ENCODE measurements at places on chromosomes 7 and 10.

- DNase-seq: no peak
Observed at GRCh38 chr10:82462910-82463551, 588.0 kb downstream of the NRG3 start.

- no peak for DNase-seq
Observed at GRCh38 chr10:103458720-103459119, at the start of gene CALHM1. Gene CALHM1 (minus strand): TSS chr10:103458900. CDS start chr10:103458751, 149 bp downstream.

- DNase-seq: no peak
Observed at GRCh38 chr10:118405928-118406327, 63.8 kb upstream of the FAM204A start.

GRCh38 chr7:114062810-114063209 lies 144.0 kb upstream of the PPP1R3A start:
- DNase-seq: no peak

DNA sequence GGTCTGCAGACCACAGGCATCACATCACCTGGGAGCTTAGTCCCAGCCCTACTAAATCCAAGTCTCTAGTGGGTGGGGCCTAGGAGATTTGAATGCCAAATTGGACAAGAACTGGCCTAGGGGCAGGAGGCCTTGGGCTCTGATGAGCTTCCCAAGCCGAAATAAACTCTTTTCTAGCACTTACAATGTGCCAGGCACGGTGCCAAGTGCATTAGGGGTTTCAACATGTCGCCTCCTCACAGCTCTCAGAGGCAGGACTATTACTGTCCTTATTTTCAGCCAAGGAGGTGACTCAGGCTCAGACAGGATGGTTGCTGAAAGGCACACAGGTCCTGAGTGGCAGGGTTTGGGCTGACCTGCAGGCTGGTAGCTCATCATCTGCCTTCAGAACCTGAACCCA lies 9.2 kb upstream of the CPA1 start:
- DNase-seq: no peak

- DNase-seq: no peak
Observed at GRCh38 chr7:103797647-103798307, 191.7 kb downstream of the RELN start.

- DNase-seq: no peak
Observed at GRCh38 chr10:104045151-104046089, 40.3 kb downstream of the COL17A1 start.

GRCh38 chr7:140230861-140231770 lies 54.3 kb upstream of the KDM7A start:
- no peak for DNase-seq

- DNase-seq: no peak
Observed at GRCh38 chr7:3200504-3200903, 100.5 kb upstream of the SDK1 start.

- no peak for DNase-seq
Observed at GRCh38 chr7:29372351-29373090, 177.9 kb downstream of the CHN2 start.

GRCh38 chr7:44307905-44308595 lies 17.3 kb downstream of the CAMK2B start:
- DNase-seq: no peak

GRCh38 chr10:70571636-70572439 lies 30.7 kb downstream of the PRF1 start:
- DNase-seq: no peak

GRCh38 chr7:37193087-37193774 lies 255.4 kb downstream of the ELMO1 start:
- DNase-seq: no peak

- DNase-seq: no peak
Observed at GRCh38 chr10:13944823-13945222, 358.1 kb downstream of the PRPF18 start.

DNA sequence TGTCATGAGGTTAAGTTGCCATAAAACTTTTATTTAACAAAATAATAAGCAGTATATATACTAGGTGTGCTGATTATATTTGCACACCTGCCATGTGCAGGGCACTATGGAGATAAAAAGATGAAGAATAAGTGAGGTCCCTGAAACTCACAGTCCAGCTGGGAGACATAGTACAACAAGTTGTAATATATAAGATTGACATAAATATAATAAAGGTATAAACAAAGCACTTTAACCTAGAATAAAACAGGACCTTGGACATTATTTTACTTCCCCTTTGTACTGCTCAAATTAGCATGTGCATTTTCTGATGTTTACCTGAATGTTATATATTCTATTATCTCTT lies 6.2 kb downstream of the STK17A start:
- DNase-seq: no peak

DNA sequence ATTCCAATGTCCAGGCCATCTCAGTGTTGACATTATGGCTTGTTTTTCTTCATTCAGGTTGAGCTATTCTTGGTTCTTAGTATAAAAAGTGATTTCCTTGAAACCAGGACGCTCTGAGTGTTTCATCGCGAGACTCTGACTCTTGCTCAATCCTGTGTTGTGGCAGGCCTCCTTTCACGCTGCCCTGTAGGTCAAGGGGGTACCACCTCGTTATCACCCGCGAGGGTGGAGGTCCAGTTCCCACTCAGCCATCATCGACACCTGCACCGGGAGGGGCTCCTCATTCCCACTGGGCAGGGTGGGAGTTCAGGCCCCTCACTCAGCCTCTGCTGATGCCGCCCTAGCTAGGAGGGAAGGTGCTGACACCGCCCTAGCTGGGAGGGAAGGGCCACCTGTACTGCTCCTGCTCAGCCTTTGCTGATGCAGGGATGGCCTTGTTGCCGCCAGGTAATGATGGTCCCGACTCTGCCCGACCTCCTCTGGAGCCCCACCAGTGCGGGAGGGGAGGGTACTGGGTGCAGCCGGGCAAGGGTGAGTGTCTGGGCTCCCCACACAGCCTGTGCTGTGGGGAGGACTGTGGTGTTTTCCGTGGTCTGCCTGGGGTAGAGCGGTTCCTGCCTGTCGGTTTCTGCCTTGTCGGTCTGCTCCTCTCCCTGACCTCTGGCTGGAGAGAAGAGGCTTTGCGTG lies 16.4 kb downstream of the IQCE start:
- no peak for DNase-seq

GRCh38 chr7:80428161-80429054 lies 83.5 kb downstream of the GNAT3 start:
- DNase-seq: no peak

- no peak for DNase-seq
Observed at GRCh38 chr7:128190051-128190647, 50.9 kb upstream of the LEP start.

DNA sequence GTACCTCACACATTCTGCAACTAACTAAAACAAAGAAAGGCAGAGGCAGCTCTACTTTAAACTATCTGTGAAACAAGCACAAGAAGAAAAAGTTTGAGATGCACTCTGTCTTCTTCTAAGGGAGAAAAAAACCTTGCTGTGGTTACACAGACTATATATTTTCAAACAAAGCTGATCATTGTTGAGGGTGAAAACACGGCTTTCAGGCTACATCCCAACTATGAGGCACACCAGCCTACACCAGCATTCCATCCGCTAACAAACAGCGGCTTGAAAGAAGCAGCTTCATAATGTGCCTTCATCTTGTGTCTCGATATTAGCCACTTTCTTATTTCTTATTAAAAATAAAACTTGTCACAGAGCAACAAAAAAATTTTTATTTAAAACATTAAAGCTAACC lies 79.1 kb downstream of the USP6NL start:
- DNase-seq: no peak

DNA sequence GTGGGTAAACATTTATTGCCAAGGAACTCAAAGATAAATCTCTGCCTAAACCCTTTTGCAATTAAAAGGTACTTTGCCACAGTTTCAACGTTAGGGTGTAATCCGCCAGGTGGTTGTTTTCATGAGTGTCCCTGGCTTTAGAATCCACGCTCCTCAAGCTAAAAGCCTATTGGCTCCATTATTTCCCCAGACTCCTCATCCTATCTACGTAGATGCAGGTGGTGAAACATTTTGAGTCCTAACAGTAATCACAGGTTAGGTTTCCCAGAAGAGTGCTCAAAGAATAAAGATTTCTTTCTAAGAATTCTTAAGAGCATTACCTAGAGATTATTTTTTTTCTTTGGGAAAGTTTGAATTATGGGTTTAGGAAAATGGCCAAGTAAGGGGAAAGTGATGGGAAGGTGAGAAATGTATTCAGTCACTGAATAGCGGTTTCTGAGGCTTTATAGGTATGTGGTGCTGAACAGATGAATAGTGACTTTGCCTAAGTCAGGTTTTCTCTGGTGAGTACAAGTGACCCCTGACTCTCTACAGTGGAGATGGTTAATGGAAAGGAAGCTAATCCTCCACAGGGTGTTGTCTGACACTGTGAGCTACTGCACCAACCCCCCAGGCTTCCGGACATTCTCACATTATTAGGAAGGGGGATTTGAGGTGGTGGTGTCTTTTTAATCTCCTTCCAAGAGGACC lies 60.2 kb downstream of the NRP1 start:
- DNase-seq: no peak

DNA sequence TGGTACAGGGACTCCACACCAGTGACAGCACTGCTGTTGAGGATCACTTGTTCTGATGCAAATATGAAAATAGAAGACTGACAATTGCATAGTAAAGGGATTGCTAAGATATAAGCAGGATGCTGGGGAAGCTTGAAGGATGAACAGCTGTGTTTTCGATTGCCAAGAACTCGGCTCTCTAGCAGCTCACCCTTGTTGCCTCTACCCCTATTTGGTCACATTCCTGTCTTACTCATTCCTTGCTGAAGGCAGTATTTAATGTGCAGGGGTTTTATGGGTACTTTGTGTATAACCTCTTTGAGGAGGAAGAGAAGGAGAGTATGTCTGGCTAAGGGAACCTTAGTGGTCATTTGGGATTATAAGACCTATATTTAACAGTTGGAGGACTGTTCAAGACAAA lies 218.8 kb downstream of the AUTS2 start:
- DNase-seq: no peak

GRCh38 chr10:88991899-88992320 lies 1.3 kb downstream of the FAS start:
- DNase-seq: no peak

GRCh38 chr10:85377029-85377806 lies 989.4 kb downstream of the GRID1 start:
- no peak for DNase-seq

DNA sequence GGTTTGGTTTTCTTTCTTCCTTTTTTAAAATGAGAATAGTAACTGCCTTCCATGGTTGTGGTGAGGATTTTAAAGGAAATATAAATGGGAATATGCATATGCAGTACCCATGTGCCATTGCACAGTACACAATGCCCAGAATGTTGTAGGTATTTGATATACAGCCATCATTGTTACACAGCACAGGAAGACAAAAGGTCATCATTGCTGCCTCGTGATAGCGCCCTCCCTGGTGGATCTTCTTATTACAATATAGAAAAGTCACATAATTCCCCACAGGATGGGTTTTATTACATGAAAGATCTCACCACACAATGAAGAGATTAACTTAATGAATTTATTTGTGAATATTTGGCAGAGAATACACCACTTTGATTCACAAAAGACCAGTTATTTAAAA lies 76.5 kb downstream of the PPP1R17 start:
- no peak for DNase-seq

- DNase-seq: no peak
Observed at GRCh38 chr10:22611425-22612115, 102.8 kb downstream of the PIP4K2A start.

DNA sequence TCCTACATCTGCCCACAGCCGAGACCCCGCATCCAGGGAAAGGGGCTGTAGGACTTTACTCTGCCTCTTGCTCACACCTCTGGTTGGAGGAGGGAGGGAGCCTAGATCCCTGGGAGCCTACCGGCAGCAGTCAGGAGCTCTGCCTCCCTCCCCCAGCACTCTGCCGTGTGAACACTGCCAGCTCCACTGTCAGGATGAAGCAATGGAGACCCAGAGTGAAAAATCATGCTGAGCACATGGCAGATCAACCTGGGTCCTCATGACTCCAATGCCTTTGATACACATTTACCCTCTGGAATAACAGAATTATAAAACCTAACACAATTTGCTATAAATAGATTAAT lies 477.7 kb downstream of the TNS3 start:
- no peak for DNase-seq

DNA sequence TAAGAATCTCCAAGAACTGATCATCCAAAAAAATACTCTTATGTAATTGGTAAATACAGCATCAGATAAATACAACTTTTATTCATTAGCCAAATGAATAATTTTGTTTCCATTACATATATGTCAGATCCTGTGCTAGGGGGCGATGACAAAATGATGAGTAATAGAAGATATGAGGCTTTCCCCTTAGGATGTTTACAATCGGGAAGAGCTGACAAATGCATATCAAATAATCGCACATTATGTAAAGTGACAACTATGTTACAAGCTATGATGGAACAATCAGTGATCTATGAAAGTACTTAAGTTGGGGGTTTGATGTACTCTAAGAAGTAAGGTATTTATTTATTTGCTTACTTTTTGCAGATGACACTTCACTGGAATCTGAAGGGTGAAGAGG lies 465.6 kb upstream of the VSTM2A start:
- no peak for DNase-seq
